ENCODE measurements at places on chromosomes 11 and 22. TPM values are rescaled to one million over a fixed set of nuclear protein-coding genes. Genes with fewer than 3 reads are reported as not detected.

Gene SLC7A4
- 0.68 TPM for total RNA-seq

Gene MYEOV
- total RNA-seq, result under 0.01 TPM

Gene HEPHL1
- 10.3 TPM for total RNA-seq

Gene KCTD21
- 4.8 TPM for total RNA-seq

Gene KIF18A
- 1.0 TPM for total RNA-seq

Gene ASRGL1
- 0.14 TPM for total RNA-seq

All from nasal cavity respiratory epithelium epithelial cell of viscerocranial mucosa (primary cell).